Stimulated activated CD8-positive, alpha-beta memory T cell treated with anti-CD3 and anti-CD28 coated beads, Interleukin-4, amount 100 ng/mL, for 4 hours (primary cell): ENCODE measurements at places on chromosomes 11 and 22.

GRCh38 chr11:66981976-66982578, 7.0 kb downstream of the C11orf86 start:
- no peak for DNase-seq

- DNase-seq, result no peak
Observed at GRCh38 chr11:12075822-12076821, 34.3 kb upstream of the MICAL2 start.

- DNase-seq, result no peak
Observed at GRCh38 chr11:353179-353873, 16.0 kb upstream of the B4GALNT4 start.

DNA sequence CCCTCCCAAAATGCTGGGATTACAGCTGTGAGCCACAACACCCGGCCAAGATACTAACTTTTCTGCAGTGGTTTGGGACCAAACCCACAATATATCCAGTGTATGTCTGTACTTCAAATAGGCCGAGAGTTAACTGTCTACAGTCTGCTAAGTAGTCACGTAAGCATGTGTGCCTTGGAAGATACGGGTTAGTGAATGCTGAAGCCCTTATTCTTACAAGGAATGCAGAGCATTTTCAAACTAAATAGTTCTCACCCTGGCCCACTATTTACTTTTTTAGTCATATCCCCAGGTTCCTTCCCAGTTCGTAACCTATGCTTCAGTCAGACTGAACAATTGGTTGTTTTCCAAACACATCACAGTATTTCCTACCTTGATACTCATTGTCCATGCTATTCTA, 176.0 kb downstream of the WNT11 start:
- DNase-seq, result no peak

GRCh38 chr11:117876341-117877119, at the start of gene FXYD6:
Gene FXYD6, minus strand, starts transcription at chr11:117876658. Its CDS starts 33,882 bp downstream, at chr11:117842776.
- DNase-seq, result no peak

DNA sequence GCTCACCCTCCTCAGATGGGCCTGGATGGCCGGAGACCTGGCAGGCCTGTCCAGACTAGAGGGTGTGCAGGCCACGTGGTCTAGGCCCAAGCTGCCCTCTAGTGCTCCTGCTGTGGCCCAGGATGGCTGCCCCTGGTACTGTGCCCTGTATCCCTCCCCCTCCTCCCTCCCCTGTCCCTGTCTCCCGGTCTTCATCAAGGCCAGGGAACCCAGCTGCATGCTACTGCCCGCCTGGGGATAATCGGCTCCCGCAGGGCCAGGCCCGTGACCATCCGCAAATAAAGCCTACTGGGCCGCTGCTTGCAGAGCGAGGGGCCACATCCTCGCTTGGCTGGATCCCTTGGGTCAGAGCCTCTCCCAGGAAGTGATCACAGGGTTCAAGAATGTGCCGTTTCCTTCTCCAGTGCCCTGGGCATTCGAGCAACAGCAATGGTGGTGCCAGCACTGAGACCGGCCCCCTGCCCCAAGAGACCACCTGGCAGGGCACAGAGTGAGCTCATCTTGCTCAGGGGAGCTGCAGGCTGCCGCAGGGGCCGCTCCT, 51.1 kb downstream of the WNT7B start:
- no peak for DNase-seq

DNA sequence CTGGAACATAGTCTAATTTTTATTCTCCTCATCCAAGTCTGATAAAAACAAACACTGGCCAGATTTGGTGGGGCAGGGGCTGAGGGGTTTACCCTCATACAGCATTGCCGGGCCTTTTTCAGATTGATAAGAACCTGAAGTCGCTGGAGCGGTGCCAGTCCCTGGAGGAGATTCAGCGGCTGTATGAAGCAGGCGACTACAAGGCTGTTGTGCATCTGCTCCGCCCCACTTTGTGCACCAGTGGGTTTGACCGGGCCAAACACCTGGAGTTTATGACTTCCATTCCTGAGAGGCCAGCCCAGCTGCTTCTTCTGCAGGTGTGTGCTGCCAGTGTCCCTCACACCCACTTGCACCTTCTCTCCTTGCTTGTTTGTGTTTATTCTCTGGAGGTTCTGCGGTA, 55.8 kb downstream of the CABIN1 start:
- no peak for DNase-seq

DNA sequence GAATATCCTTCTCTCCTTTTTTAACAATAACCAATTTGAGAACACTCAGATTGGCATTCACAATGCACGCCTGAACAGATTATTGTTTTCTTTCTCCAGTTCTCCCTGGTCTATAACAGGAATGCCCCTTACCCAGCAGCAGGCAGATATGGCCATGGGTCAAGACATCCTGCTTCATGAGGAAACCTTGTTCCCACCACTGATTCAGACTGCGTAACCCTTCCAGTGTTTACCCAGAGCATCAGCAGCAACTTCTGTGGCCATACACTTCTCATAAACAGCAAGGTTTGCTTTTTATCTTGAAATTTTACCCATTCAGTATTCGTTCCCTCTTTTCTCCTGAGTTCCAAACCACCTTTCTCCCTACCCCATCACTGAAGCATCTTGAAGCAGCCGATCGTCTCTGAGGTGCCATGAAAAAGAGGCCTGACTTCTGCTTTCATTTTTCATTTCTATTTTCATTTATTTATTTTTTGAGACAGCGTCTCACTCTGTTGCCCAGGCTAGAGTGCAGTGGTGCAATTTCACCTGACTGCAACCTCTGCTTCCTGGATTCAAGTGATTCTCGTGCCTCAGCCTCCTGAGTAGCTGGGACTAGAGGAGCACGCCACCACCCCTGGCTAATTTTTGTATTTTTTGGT, 9.6 kb downstream of the PTS start:
- no peak for DNase-seq

DNA sequence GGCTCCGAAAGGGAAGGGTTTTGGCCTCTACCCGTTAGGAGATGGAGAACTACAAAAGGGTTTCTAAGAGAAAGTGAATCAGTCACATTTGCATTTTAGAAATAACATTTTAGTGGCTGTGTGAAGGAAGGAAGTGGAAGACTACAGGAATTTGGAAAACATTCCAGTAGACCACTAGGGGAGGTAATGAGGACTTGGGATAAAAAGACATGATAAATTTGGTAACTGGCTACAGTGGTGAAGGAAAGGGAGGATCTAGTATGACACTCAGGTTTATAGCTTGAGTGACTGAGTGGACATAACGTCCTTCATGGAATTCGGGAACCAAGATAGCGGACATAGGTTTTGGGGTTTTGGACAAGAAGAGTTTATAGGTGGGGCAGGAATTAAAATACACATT, 7.0 kb upstream of the RRM1 start:
- no peak for DNase-seq

DNA sequence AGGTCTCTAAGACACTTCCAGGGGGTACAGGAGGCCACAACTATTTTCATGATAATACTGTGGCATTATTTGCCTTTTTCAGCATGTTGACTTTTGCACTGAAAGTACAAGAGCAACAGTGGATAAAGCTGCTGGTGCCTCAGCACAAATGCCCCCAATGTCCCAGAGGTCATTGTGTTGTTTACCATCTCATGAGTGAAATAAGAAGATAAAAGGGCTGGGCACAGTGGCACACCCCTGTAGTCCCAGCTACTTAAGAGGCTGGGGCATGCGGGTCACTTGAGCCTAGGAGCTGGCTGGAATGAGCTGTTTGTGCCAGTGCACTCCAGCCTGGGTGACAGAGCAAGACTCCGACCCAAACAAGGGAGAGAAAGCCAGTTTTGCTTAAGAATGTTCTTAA, 72.6 kb upstream of the RAB1B start:
- DNase-seq, result no peak

- DNase-seq, result no peak
Observed at GRCh38 chr22:46139895-46140350, 10.4 kb upstream of the PPARA start.

- no peak for DNase-seq
Observed at GRCh38 chr11:70506658-70506970, 108.3 kb downstream of the CTTN start.

- DNase-seq, result no peak
Observed at GRCh38 chr22:41290262-41291221, 4.6 kb upstream of the RANGAP1 start.

- no peak for DNase-seq
Observed at GRCh38 chr22:19036523-19037273, 85.5 kb downstream of the DGCR2 start.

GRCh38 chr11:102467080-102467708, 14.6 kb upstream of the TMEM123 start:
- DNase-seq, result no peak
